HEK293T (cell line): ENCODE measurements at places on chromosomes 3 and 15.

DNA sequence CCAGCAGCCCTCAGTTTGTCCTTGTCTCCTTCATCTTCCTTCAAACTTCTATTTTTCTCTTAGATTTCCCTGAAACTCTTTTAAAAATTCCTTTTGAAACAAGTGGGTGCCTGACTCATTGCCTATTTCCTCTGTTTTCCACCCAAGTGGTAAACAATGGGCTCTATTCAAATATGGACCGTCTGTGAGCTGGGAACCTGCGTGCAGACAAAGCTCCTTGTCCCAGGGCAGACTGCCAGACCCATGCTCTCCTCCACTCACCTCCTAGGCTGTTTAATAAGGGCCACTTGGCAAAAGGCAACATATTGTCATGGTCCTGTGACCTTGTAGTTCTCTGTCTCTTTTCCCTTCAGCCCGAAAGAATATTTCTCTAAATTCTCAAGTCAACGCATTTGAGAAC lies 332.7 kb upstream of the THBS1 start:
- no peak for DNase-seq

- no peak for DNase-seq
Measured at GRCh38 chr15:69237718-69238117, 61.0 kb upstream of the PAQR5 start.

DNA sequence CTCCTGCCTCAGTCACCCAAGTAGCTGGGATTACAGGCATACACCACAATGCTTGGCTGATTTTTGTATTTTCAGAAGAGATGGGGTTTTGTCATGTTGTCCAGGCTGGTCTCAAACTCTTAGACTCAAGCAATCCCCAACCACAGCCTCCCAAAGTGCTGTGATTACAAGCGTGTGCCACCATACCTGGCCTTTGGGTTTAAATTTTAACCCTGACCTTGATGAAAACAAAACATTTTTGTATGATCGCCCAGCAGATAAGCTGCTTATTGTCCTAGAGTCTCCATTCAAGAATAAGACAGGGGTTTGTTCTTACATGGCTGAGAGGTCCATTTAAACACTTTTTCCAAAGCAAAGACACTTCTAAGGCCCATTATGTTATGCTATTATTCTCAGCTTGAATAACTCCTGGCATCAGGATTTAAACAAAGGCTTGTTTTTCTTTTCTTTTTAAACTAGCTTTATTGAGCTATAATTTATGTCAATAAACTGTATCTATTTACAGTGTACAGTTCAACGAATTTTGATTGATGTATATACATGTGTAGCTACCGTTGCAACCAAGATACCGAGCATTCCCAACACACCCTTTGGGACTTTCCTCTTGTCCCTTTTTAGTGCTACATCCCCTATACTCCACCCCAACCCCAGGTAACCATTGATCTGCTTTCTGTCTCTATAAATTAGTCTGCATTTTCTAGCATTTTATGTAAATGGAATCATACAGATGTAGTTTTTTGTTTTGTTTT lies 1.4 kb upstream of the MUC13 start:
- DNase-seq: no peak

DNA sequence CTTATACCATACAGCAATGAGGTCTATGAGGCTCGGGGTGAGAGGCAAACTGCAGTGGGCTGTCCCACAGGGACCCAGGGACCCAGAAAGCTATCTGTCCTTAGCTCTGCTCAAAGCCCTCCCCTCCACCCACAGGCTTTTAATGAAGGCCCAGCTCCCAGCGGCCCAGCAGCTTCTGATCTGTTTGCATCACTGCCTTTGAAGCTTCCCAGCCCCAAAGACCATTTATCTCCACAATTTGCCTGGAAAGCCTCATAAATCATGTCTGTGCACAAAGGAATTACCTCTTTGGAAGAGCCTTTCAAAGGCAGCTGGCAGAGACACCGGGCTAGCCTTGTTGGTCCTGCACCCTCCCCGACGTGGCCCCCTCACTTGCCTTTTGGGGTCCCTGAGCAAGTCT lies 123.9 kb downstream of the RAB11A start:
- DNase-seq: no peak

GRCh38 chr15:56176996-56177395 lies 66.7 kb downstream of the RFX7 start:
- no peak for DNase-seq

GRCh38 chr15:44312108-44312507 lies 23.6 kb downstream of the GOLM2 start:
- DNase-seq: no peak

DNA sequence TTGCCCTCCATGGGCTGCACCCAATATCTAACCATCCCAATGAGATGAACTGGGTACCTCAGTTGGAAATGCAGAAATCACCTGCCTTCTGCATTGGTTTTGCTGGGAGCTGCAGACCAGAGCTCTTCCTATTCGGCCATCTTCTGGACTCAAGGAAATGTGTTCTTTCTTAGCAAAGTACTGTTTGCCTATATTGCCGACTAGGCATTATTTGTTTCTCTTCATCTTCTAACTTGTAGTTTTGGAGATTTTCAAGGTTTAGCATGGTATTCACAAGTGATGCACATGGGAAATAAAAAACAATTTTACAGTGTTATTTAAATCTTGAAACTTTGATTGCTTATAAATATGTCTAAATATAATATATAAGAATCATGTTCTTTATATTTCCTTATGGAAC lies 377.8 kb upstream of the POU1F1 start:
- DNase-seq: no peak

- DNase-seq: no peak
Measured at GRCh38 chr3:46082849-46083248, 55.6 kb upstream of the XCR1 start.

GRCh38 chr3:177427540-177427939 lies 230.3 kb upstream of the TBL1XR1 start:
- DNase-seq: no peak

DNA sequence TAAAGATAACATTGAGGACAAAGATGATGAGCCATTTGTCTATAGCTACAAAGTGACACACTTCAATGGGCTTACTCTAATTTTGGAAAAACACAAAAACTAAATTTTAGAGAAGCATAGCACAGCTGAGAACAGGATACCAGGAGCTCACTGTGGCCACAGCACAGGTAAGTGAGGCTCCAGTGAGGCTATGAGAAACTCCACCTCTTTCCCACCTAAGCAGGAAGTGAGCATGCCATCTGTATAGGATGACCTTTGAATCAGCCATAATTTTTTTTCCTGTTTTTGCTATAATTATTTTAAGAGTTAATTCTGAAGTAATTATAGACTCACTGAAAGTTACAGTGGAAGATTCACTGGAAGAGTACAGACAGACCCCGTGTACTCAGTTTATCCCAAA lies 82.1 kb upstream of the DCLK3 start:
- no peak for DNase-seq

- DNase-seq: no peak
Measured at GRCh38 chr3:15420871-15421270, 6.5 kb downstream of the METTL6 start.

- DNase-seq: no peak
Measured at GRCh38 chr3:18386274-18386890, 38.8 kb downstream of the SATB1 start.

DNA sequence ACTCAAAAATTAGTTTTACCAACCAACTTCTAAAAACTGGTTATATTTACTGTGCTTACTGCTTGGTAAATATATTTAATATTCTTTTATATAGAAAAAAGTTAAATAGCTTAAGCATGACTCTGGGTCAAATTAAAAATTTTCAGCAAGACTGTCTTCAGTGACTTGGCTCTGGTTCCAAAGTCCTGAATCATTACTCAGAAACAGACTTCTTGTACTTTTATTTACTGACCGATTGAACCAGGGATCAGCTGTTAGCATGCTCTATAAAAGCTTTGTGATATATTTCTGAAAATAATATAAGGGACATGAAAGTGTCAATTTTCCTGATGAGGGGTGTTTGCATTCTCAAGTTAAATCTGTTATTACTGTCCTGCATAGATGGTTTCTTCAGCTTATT lies 164.3 kb downstream of the MCTP2 start:
- DNase-seq: no peak

- no peak for DNase-seq
Measured at GRCh38 chr3:180409883-180410282, 192.1 kb upstream of the TTC14 start.
